ENCODE measurements at places on chromosomes 13 and 19. TPM values are rescaled to one million over a fixed set of nuclear protein-coding genes. Genes with fewer than 3 reads are reported as not detected.

GRCh38 chr13:94195715-94196114, 283.8 kb downstream of the DCT start:
- no peaks in the 10 kb centered on the region for H3K27me3 ChIP-seq
- DNase-seq: no peak
- H3K4me3 ChIP-seq: no peak overlapping the region
- H3K36me3 ChIP-seq: no peaks in the 10 kb centered on the region
- no peaks in the 10 kb centered on the region for H3K4me1 ChIP-seq

GRCh38 chr19:36771261-36772231, 1.1 kb downstream of the ZNF850 start:
- peak overlapping the region; percentile 82 for H3K27ac ChIP-seq
- peak overlapping the region; percentile 72 for H3K4me3 ChIP-seq
- peak; percentile 79 for DNase-seq
- no peaks in the 10 kb centered on the region for H3K27me3 ChIP-seq

GRCh38 chr19:48877855-48878195, 5.6 kb downstream of the PPP1R15A start:
- no peak for DNase-seq
- peak overlapping the region; percentile 16 for H3K27ac ChIP-seq
- H3K27me3 ChIP-seq: no peaks in the 10 kb centered on the region
- no peak overlapping the region for H3K4me3 ChIP-seq
- H3K4me1 ChIP-seq: peaks cover 6% of the 10 kb centered on the region
- no peaks in the 10 kb centered on the region for H3K36me3 ChIP-seq

- no peaks in the 10 kb centered on the region for H3K4me1 ChIP-seq
- H3K4me3 ChIP-seq: no peak overlapping the region
- no peak for DNase-seq
- H3K27ac ChIP-seq: no peak overlapping the region
- no peaks in the 10 kb centered on the region for H3K27me3 ChIP-seq
Observed at GRCh38 chr13:24313439-24313838, 4.1 kb downstream of the C1QTNF9 start.

DNA sequence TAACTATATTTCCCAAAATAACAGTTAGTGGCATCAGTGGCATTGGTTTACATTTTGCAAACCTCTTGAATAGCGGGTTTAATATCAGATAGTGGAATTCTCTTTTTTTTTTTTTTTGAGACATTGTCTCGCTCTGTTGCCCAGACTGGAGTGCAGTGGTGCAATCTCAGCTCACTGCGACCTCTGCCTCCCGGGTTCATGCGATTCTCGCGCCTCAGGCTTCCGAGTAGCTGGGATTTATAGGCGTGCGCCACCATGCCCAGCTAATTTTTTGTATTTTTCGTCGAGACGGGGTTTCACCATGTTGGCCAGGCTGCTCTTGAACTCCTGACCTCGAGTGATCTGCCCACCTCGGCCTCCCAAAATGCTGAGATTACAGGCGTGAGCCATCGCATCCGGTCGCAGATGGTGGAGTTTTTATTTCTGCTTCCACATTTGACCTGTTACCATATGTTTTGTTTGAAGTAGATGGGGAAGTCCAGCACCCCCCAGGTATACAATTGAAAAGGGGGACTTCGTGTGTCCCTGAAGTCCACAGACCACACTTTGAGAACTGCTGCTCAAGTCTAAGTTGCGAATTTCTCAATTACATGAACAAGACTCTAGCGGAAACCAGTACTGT, 40.5 kb upstream of the XPO4 start:
- no peaks in the 10 kb centered on the region for H3K4me1 ChIP-seq
- DNase-seq: peak; percentile 44
- H3K36me3 ChIP-seq: no peaks in the 10 kb centered on the region
- H3K27ac ChIP-seq: peak overlapping the region; percentile 77

- no peak for DNase-seq
- H3K27me3 ChIP-seq: no peaks in the 10 kb centered on the region
- no peak overlapping the region for H3K4me3 ChIP-seq
- H3K4me1 ChIP-seq: no peaks in the 10 kb centered on the region
Observed at GRCh38 chr13:25977216-25977615, 74.6 kb downstream of the SHISA2 start.

DNA sequence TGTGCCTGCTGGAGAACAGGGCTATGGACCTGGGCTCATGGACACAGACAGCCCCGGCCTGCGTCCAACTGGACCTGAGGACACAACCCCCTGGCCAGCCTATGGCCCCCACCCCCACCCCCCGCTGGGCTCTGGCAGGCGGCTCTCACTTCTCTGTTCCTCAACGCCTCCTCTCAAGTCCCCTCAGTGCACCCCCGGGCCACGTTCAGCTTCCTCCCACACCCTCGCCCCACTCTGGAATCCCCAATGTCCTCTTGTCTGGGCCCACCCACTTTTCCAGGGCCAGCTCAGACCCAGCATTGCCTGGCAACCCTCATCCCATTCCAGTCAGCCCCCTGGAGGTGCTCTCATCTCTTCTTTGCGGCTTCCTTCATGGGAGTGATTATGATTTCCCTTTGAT, 130.2 kb upstream of the SPACA7 start:
- H3K4me1 ChIP-seq: no peaks in the 10 kb centered on the region
- no peaks in the 10 kb centered on the region for H3K36me3 ChIP-seq
- no peak overlapping the region for H3K4me3 ChIP-seq
- H3K27ac ChIP-seq: no peak overlapping the region
- DNase-seq: no peak

DNA sequence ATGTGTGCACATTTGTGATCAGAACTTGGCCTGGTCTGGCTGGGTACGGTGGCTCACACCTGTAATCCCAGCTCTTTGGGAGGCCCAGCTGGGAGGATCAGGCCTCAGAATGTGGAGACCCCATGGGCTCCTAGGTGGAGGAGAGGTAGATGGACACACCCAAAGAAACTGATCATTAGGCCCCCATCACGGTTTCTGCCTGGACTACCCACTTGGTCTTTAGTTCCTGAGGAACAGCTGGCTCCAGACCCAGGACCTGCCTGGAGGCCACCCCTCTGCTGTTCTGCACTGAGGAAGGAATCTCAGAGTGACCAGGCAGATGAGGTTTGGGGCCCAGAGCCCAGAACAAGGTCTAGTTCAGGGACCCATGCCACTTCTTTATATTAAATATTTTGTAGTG, 1.5 kb downstream of the CBLC start:
- no peaks in the 10 kb centered on the region for H3K36me3 ChIP-seq
- peaks cover 6% of the 10 kb centered on the region for H3K4me1 ChIP-seq
- no peak overlapping the region for H3K27ac ChIP-seq
- H3K27me3 ChIP-seq: no peaks in the 10 kb centered on the region

GRCh38 chr13:55345224-55345623, 1795.5 kb upstream of the PRR20A start:
- H3K4me1 ChIP-seq: no peaks in the 10 kb centered on the region
- no peak overlapping the region for H3K27ac ChIP-seq
- no peak overlapping the region for H3K4me3 ChIP-seq
- H3K27me3 ChIP-seq: no peaks in the 10 kb centered on the region
- H3K36me3 ChIP-seq: no peaks in the 10 kb centered on the region

- no peak overlapping the region for H3K4me3 ChIP-seq
- no peaks in the 10 kb centered on the region for H3K27me3 ChIP-seq
- DNase-seq: no peak
- H3K36me3 ChIP-seq: no peaks in the 10 kb centered on the region
- H3K27ac ChIP-seq: no peak overlapping the region
- H3K4me1 ChIP-seq: no peaks in the 10 kb centered on the region
Observed at GRCh38 chr19:49585023-49585422, 3.9 kb downstream of the PRRG2 start.

- H3K36me3 ChIP-seq: no peaks in the 10 kb centered on the region
- H3K27ac ChIP-seq: no peak overlapping the region
- H3K27me3 ChIP-seq: no peaks in the 10 kb centered on the region
Observed at GRCh38 chr19:947090-947706, 21.4 kb downstream of the ARID3A start.

DNA sequence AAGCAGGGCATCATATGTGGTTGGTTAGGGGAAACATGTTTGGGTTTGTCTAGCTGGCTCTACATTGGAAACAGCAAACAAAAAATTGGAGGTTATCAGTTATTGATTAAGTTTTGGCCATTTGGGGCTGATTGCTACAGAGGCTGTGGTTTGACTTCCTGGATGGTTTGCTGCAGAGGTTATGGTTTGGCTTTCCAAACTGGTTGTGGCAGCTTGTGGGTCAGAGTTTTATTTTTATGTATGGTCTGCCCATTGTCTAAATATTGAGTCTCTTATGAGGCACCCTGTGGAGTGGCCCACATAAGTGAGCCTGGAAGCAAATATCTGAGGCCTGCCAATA, 261.6 kb downstream of the GPC5 start:
- H3K27me3 ChIP-seq: no peaks in the 10 kb centered on the region
- no peak for DNase-seq
- no peak overlapping the region for H3K27ac ChIP-seq
- H3K36me3 ChIP-seq: no peaks in the 10 kb centered on the region
- no peaks in the 10 kb centered on the region for H3K4me1 ChIP-seq
- no peak overlapping the region for H3K4me3 ChIP-seq

DNA sequence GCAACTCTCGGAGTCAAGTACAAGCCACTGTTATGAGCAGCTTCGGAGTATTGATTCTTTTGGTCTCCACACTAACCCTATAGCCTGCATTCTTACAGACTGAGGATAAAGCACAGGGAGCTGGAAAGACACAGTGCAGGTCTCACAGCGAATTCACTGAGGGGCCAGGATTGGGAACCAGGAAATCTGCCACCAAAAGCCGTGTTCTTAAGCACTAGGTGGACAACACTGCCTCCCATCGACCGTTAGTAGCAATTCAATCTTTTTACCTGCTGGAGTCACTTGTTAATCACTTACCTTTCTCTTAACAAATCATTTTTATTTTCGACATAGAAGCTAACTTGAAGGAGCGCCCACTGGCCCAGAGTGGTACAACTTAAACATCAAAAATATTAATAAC, 6.3 kb downstream of the PMIS2 start:
- H3K27me3 ChIP-seq: no peaks in the 10 kb centered on the region
- H3K4me1 ChIP-seq: no peaks in the 10 kb centered on the region
- no peak for DNase-seq
- H3K27ac ChIP-seq: no peak overlapping the region
- H3K4me3 ChIP-seq: no peak overlapping the region

DNA sequence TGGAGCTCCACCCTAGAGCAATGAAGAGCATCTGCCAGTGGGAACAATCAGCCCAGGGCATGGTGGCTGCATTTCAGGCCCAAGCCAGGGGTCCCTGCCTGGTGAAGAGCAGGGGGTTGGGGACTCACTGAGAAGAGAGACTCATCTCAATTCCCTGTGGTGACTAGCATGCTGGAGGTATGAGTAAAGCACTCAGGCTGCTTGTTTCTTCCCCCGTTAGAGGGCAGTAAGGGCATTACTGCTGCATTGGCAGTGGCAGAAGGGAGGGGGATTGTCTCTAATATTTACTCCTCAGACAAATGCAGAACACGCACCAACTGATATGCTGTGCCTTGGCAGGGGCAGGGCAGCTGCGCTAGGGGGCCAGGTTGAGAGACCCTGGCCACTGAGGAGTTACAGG, 329.1 kb downstream of the SLITRK5 start:
- no peak overlapping the region for H3K4me3 ChIP-seq
- no peaks in the 10 kb centered on the region for H3K4me1 ChIP-seq
- H3K27me3 ChIP-seq: no peaks in the 10 kb centered on the region
- H3K27ac ChIP-seq: no peak overlapping the region
- DNase-seq: no peak

- no peaks in the 10 kb centered on the region for H3K27me3 ChIP-seq
- H3K4me3 ChIP-seq: no peak overlapping the region
- no peaks in the 10 kb centered on the region for H3K36me3 ChIP-seq
Observed at GRCh38 chr13:59326717-59327116, 837.0 kb downstream of the DIAPH3 start.

DNA sequence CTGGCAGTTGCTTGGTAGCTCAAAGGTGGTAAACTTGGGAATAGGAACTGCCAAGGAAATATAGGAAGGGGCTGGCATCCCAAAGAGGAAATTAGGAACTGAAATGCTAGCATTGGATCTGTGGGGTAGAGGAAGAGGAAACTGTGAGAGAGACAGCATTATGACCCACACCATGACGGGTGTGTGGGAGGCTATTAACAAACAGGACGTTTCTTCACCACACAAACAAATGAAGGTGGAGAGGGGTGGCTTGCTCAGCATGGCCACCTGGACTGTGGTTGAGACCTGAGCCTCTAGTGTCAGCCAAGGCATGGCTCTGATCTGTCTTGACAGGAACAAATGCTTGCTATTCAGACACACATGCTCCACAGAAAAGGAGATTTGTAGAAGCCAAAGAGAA, 178.2 kb downstream of the B3GLCT start:
- no peak overlapping the region for H3K27ac ChIP-seq
- H3K27me3 ChIP-seq: no peaks in the 10 kb centered on the region
- no peak overlapping the region for H3K4me3 ChIP-seq
- H3K36me3 ChIP-seq: no peaks in the 10 kb centered on the region
- H3K4me1 ChIP-seq: no peaks in the 10 kb centered on the region
- no peak for DNase-seq

DNA sequence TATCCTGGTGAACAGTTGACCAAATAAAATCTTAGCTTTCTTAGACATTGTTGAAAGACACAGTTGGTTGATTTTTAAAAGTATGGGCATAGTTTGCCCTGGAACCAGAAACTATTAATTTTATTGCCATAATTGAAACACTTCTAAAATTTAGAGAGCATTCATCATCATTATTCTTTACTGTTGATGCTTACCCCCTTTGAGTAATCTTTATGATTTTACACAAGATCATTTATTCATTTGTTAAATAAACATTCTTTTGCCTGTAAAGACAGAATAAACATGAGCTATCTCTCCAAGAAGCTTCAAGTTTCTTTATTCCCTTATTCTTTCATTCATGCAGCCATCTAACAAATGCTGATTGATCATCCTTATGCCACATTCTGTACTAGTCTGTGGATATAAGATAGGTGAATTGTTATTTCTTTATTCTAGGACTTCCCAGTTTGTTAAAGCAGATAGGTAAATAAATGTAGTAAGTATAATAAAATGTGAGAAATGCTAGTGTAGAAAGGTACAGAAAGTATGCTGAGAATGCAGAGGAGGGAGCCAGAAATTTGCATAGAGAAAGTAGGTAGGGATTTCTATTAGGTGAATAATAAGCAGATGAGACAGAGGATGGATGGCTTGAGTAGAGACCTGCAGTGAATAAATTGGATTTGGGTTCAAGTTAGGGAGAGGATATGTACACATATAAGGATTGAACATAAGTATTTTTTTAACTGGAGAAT, 8.2 kb downstream of the SERTM1 start:
- H3K27ac ChIP-seq: peak overlapping the region; percentile 75
- H3K4me3 ChIP-seq: no peak overlapping the region
- H3K27me3 ChIP-seq: no peaks in the 10 kb centered on the region
- no peak for DNase-seq
- no peaks in the 10 kb centered on the region for H3K4me1 ChIP-seq

- no peaks in the 10 kb centered on the region for H3K4me1 ChIP-seq
- no peaks in the 10 kb centered on the region for H3K27me3 ChIP-seq
- DNase-seq: no peak
- H3K4me3 ChIP-seq: no peak overlapping the region
- no peaks in the 10 kb centered on the region for H3K36me3 ChIP-seq
Observed at GRCh38 chr13:60155978-60156377, 7.8 kb downstream of the DIAPH3 start.

Gene IL17D
- total RNA-seq: not detected

Gene RXFP2
- total RNA-seq: 8.2 TPM

Gene ZSCAN5B
- total RNA-seq: not detected

Gene ZNF491
- total RNA-seq: 10.9 TPM

Gene CGB8
- not detected for total RNA-seq

Gene MUC16
- 5.6 TPM for total RNA-seq

Gene CGB7
- total RNA-seq: not detected

Gene IGFLR1
- total RNA-seq: 1.1 TPM
